HuH-7 (cell line): ENCODE measurements at places on chromosomes 2 and 18.

- no peak for DNase-seq
These were observed 35.1 kb downstream of the REEP1 start for GRCh38 chr2:86302320-86302719.

DNA sequence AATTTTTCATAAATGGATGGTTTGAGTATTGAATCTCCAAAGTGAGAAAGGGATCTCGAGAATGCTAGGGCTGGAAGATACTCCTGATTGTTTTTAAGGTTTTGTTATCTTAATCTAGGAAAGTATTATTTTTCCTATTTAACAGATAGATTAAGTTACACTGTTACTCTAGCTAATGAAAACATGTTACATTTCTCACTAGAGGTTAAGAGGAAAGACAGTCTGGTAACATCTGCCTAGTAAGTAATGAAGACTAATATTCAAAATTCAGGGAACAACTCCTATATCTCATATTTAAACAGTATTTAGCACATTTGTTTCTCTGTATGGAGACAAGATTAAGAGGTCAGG is 2.0 kb downstream of the GALNT3 start:
- DNase-seq: no peak

DNA sequence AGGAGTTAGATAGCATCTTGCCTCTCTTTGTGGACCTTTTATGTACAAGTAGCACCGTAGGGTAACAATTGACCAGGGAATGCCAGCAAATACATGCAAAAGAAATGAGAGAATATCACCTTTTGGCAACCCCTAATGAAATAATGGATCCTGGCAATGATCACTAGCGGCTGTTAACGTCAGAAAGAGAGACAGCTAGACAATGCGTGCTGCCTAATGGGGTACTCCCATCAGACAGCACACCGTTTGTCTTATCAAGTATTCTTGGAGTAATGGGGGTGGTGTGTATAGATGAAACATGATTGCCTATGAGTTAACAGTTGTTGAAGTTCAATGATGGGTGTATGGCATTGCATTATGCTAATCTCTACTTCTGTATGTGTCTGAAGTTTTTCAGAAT is 1.6 kb downstream of the ELAC1 start:
- DNase-seq: no peak

GRCh38 chr18:29594493-29594892 is 1417.6 kb upstream of the CDH2 start:
- DNase-seq: no peak

DNA sequence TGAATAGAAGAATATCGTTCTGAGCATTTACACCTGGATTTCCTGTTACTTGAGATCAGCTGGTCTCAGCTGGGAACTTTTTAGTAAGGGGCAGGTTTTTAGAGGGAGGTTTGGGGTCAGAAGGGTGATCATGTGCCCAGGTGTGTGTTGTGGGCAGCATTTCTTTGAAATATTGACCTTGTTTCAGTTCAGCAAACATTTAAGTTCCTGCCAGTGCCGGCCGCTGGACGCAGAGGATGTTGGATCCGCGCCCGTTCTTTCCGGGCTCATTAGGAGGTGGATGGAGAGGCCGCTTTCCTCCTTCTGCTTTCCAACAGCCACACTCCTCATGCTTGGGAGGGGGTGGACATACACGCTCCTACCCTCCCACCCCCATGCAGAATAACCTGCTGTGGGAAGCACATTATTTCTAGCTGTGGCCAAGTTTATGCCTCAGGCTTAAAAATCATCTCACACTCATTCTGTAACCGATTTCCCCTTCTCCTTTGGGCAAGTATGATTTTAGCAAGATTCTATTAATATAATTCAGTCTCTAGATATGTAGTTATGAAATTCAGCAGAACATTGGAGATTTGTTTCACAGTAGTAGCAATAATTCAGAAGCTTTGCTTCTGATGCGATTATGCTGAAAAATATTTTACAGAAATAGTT is 131.4 kb downstream of the ZNF236 start:
- no peak for DNase-seq
